ENCODE measurements at places on chromosomes 3 and 15.

GRCh38 chr15:50275908-50276307, 10.4 kb upstream of the HDC start:
- DNase-seq, result no peak

GRCh38 chr3:52217409-52217805, 8.0 kb downstream of the TLR9 start:
- DNase-seq, result no peak

DNA sequence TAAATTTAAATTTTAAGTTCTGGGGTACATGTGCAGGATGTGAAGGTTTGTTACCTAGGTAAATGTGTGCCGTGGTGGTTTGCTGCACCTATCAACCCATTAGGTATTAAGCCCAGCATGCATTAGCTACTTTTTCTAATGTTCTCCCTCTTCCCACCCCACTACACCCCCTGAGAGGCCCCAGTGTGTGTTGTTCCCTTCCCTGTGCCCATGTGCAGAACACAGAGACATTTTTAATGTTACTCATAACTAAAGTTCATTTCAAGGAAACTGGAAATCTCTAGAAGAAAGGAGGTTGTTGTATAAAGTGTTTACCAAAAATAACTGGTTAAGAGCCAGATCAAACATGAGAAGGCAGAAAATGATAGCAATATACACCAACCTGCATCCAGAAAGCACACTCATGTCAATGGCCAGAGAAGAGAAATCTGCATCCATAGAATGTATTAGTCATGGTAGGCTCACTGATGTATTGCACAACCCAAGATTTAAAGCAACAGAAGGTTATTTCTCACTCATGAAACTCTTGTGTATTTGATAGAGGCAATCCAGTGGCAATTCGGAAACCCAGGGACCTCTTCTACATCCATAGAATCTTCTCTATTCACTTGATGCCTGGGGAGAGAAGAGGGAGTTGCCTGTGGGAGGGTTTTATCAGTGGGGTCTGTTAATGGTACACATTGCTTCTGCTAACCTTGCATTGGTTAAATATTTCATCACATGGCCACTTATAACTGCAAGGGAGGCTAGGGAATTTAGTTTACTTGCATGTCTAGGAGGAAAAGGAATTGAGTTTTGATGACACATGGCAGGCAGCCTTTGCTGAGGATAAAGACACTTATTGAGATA, 321.9 kb upstream of the RASGRP1 start:
- DNase-seq, result no peak

- DNase-seq, result no peak
Observed at GRCh38 chr15:37995461-37996347, 61.3 kb downstream of the TMCO5A start.

DNA sequence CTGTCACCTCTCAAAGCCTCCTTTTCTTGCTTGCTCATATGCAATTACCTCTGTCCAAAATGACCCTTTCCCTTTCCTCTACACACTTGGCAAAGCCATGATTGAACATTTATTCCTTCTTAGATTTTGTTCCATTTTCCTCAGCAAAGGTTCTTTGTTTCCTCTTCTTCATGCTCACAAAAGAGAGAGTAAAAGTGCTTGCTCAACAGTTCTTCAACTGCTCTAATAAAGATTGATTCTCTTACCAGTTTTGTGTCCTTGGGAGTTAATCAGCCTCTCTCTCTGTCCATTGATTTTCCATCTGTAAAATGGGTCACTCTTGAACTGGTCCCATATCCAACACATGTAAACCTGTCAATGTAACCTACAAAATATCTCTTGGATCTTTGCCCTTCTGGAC, 186.4 kb downstream of the WNT5A start:
- DNase-seq, result no peak

DNA sequence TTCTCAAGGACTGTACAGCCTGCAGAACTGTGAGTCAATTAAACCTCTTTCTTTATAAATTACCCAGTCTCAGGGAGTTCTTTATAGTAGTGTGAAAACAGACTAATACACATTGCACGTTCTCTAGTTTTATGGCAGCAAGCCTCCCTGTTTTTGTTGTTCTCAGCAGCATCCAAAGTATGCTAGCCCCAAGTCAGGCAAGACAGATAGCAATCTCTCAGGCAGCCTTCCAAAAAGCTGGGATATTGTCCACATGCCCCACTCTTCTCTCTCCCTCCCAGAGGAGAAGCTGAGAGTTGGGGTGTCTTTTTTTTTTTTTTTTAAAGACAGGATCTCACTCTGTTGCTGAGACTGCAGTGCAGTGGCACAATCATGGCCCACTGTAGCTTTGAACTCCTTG, 130.6 kb downstream of the ISL2 start:
- no peak for DNase-seq

DNA sequence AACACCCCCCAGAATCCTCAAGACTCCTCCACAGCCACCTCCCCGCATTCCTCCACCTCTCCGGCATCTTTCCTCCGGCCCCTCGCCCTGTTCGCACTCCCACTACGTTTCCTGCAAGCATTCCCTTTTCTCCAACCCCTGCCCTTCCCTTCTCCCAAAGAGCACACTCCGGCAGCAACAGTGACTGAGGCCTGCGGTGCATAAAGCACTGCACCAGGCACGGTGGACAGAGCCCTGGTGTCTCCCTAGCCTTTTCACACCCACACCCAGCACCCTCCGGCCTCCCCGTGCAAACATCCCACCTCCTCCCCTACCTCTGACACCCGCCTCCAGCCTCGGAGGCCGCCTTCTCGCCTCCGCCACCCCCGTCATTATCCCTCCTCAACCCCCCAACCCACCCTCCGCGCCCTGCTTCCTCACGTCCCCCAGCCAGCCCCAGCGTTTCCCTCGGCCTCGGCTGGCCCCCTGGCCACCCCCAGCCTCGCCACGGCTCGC, 577 bp downstream of the ZNF148 start:
- peak; percentile 60 for DNase-seq

DNA sequence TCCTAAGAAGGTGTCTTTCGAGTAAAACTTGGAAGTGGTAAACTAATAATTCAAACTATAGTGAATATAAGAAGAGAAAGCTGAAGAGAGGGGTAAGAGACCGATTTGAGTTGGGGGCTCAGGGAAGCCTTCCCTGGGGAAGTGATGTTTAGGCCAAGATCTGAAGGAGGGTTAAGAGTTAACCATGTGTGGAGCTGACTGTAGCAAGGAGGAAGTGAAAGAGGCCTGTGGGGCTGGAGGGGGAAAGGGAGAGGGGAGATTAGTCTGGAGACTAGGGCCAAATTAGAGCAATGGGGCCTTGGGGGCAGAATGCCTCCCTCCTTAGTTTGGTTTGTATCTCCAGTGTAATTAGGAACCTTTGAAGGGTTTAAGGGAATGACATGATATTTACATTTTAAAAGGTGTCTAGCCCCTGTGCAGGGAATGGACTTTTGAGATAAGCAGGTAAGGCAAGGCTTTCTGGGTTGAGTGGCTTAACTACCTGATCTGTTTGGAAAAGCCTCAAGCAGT, 2.2 kb downstream of the ZNF592 start:
- DNase-seq, result peak; percentile 54

DNA sequence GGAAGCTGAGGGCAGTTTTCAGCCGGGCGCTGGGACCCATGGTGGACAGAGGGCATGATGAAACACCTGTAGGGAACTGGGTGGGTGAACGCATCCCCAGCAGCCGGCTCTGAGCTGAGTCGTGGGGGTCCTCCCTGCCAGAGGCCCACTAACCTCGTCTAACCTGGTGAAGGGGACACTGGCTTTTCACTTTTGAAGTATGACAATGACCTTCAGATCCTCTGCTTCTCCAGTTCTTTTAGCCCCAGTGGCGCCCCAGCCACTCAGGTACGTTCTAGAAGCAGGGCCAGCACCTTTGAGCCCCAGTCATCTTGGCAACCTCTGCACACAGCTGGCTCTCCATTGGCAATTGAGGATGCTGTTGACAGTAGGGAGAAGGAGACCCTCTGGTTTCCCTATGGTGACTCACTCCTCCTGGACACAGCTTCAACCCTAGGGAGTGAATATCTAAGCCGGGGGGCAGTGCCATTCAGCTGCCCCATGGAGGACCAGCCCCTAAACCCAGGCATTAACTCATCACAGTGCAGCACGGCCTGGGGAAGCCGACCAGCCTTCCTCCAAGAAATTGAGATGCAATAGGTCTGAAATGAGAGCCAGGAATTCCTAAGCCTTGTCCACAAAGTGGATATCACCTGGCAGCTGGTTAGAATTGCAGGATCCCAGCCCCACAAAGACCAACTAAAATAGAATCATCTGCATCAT, 46.1 kb downstream of the CMTM6 start:
- no peak for DNase-seq

GRCh38 chr3:58520403-58521335, 16.3 kb downstream of the ACOX2 start:
- peak; percentile 39 for DNase-seq

GRCh38 chr3:124035463-124036121, 43.7 kb upstream of the ROPN1 start:
- no peak for DNase-seq
